ENCODE measurements at places on chromosomes 6 and 20. TPM values are rescaled to one million over a fixed set of nuclear protein-coding genes. Genes with fewer than 3 reads are reported as not detected.

The PROKR2 gene
- total RNA-seq: not detected

The BMP5 gene
- not detected for total RNA-seq

- H3K27me3 ChIP-seq: no peaks in the 10 kb centered on the region
- no peak for DNase-seq
- H3K36me3 ChIP-seq: no peaks in the 10 kb centered on the region
- H3K4me3 ChIP-seq: no peak overlapping the region
- H3K4me1 ChIP-seq: no peaks in the 10 kb centered on the region
- no peak overlapping the region for H3K27ac ChIP-seq
Observed at GRCh38 chr6:50600280-50600679, 113.0 kb upstream of the TFAP2D start.

DNA sequence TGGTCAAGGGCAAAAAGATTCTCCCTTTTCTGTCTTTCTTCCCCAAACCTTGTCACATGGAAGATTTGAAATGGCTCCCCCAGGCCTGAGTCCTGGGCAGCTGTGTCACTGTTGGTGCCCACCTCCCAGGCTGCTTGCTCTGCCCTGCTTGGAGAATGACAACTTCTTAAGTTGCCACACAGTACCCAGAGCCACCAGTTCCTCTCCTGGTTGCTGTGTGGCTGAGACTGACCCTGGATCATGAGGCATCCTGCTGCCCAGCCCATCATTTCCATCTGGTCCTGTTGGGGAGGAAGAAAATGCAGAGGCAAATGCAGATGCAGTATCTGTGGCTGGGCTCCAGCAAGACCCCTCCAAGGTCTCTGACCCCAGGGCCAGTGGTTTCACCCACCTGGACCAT, 113.7 kb downstream of the PHACTR3 start:
- no peak overlapping the region for H3K27ac ChIP-seq
- H3K4me3 ChIP-seq: no peak overlapping the region
- H3K27me3 ChIP-seq: no peaks in the 10 kb centered on the region
- no peaks in the 10 kb centered on the region for H3K4me1 ChIP-seq
- no peaks in the 10 kb centered on the region for H3K36me3 ChIP-seq

DNA sequence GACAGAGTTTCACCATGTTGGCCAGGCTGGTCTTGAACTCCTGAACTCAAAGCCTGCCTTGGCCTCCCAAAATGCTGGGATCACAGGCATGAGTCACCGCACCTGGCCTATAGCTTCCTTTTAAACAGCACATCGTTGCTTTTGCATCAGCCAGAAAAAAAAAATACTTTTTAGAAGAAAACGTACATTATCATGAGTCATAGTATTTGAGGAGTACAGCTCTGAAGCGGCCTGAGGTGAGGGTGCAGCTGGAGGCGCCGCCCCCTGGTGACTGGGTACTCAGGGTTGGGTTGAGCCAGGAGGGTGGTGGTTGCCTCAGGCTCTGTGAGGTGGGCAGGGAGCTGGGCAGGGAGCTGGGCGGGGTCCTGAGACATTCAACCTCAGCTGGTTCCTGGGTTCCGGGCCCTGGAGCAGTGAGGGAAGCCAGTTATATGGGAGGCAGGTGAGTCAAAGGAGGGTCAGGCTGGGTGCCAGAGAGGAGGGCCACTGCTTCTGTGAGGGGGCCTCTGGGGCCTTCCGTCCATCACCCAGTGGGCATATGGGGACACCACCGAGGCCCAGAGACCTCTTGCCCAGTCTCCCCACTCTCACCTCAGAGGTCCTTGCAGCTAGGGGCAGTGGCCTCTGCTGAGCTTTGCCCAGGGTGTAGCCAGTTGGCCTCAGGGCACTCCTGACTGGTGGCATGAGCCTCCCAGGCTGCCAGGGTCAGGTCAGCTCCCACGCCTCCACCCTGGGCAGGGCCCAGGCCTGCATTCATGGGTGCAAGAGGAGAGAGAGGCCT, 11.7 kb upstream of the ID1 start:
- H3K4me1 ChIP-seq: peaks cover 4% of the 10 kb centered on the region
- H3K4me3 ChIP-seq: no peak overlapping the region
- DNase-seq: no peak
- peak overlapping the region; percentile 44 for H3K27ac ChIP-seq

- no peak overlapping the region for H3K27ac ChIP-seq
- H3K4me1 ChIP-seq: peaks cover 39% of the 10 kb centered on the region
- no peak overlapping the region for H3K4me3 ChIP-seq
Observed at GRCh38 chr20:38965264-38965663, 3.1 kb downstream of the DHX35 start.

DNA sequence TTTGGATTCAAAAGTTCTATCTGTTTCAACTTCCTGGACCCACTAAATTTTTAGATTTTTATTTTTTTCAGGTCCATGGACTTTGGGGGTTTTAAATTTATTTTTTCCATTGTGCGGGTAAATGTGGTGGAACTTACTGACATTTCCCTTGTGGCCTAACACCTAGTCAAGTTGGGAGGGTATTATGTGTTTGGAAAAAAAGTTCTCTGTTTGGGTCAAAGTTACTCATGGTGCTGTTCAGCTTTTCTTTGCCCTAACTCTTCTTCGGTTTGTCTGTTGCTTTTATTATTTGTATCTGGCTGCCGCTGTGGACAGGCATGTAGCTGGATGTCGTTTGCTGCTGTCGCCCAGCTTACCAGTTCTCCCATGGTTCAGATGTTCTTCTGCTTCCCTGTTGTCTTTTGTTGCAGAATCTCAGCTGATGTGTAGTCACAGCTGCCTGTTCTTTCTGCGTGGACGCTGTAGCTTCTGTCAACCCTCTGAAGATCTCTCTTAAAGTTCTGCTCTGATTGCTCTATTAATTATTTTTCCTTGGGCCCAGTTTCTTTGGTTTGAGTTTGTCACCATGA, 7.9 kb downstream of the IGF2R start:
- H3K36me3 ChIP-seq: no peaks in the 10 kb centered on the region
- H3K4me3 ChIP-seq: no peak overlapping the region
- peak; percentile 22 for DNase-seq
- H3K27ac ChIP-seq: peak overlapping the region; percentile 36
- no peaks in the 10 kb centered on the region for H3K27me3 ChIP-seq
- H3K4me1 ChIP-seq: peaks cover 54% of the 10 kb centered on the region

DNA sequence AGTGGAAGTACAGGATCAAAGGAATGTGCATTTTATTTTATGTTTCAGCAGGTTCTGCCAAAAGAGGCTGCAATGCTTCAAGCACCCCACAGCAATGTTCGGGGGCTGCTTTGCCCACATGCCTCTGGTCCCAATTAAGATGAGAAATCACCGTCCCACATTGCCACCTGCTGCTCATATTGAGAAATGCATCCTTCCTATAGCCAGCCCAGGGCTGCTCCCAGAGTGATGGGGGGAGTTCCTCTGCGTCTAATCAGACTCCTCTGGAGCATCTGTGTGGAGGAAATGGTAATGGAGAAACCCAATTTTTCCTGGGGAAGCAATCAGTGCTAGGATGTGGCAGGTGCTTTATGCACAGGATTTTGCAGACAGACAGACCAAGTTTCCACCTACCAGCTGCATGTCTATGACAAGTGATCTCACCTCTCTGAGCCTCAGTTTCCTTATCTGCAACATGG, 33.7 kb downstream of the PTGIS start:
- H3K36me3 ChIP-seq: peaks cover 54% of the 10 kb centered on the region
- no peak overlapping the region for H3K27ac ChIP-seq
- DNase-seq: no peak
- no peaks in the 10 kb centered on the region for H3K4me1 ChIP-seq
- H3K27me3 ChIP-seq: no peaks in the 10 kb centered on the region

DNA sequence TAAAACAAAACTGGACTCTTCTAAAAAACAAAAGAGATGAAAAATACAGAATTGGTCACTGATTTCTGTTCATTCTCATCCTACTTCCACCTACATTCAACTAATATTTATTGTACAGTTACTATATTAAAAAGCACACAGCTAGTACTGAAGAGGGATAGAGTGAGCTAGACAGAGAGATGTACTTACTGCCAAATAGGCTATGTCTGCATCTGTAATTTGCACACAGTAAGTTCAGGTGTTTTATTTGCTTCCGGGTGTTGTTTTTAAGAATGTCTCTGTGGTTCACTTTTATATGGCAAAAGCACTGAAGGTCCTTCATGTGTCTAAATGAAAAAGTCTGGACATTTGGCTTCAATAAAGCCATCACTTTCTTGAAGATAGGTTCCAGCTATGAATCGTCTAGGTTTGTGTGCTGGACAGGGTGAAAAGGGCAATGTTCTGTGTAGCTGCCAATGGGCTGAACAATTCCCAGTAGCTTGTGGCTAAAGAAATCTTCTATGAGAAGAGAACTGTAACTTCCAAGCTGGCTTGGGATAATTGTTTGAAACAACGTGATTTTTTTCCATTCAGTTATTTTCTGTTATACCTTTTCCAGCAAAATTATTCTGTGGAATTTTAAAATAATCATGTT, 47.3 kb downstream of the EPB41L2 start:
- H3K4me3 ChIP-seq: no peak overlapping the region
- H3K36me3 ChIP-seq: no peaks in the 10 kb centered on the region
- H3K27ac ChIP-seq: peak overlapping the region; percentile 36
- no peaks in the 10 kb centered on the region for H3K27me3 ChIP-seq
- peaks cover 46% of the 10 kb centered on the region for H3K4me1 ChIP-seq

DNA sequence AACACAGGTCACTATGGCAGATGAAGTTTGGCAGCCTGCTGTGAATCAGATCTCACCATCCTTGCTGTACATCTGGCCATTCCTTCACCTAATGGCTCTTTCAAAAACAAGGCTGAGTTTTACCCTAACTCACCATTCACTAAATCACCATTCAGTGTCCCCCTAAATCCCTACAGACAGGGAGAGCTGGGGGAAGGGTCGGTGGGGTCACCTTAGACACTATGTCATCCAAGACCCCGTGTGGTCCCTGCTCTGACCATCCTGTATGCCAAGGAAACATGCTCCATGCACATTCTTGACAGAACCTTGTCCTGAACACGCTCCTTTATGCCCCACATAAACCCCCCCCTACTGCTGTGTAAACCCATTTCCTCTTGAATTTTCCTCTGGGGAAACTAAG, 31.8 kb upstream of the IL17A start:
- no peaks in the 10 kb centered on the region for H3K36me3 ChIP-seq
- no peaks in the 10 kb centered on the region for H3K4me1 ChIP-seq
- H3K27me3 ChIP-seq: no peaks in the 10 kb centered on the region

- H3K4me3 ChIP-seq: no peak overlapping the region
- no peak overlapping the region for H3K27ac ChIP-seq
- DNase-seq: no peak
- H3K4me1 ChIP-seq: peaks cover 24% of the 10 kb centered on the region
Observed at GRCh38 chr6:15363164-15363522, 117.3 kb downstream of the JARID2 start.

- H3K4me1 ChIP-seq: no peaks in the 10 kb centered on the region
- no peak overlapping the region for H3K4me3 ChIP-seq
- DNase-seq: no peak
- no peak overlapping the region for H3K27ac ChIP-seq
- no peaks in the 10 kb centered on the region for H3K27me3 ChIP-seq
Observed at GRCh38 chr6:137761072-137761471, 106.0 kb upstream of the TNFAIP3 start.

- H3K4me1 ChIP-seq: peaks cover 12% of the 10 kb centered on the region
- H3K27me3 ChIP-seq: no peaks in the 10 kb centered on the region
- no peaks in the 10 kb centered on the region for H3K36me3 ChIP-seq
Observed at GRCh38 chr20:47609001-47609400, 107.3 kb downstream of the NCOA3 start.

DNA sequence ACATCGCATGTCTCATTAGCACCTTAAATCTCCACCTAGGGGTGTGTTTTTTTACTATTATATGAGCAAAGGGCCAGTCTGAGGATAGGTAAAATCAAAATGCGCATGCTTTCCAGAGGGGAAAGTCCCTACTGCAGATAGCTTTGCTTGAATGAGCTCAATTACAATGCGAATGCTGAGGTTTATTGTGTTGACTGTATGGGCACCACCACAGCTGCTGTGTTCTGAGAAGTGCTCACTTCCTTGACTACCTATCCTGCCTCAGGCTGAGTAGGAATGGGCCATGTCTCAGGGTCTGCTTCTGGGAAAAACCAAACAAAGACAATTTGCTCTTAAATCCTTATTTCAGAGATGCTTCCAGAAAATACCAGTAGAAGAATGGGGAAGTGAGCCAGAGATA, 36.6 kb downstream of the MOCS1 start:
- no peaks in the 10 kb centered on the region for H3K27me3 ChIP-seq
- no peak overlapping the region for H3K27ac ChIP-seq
- no peak overlapping the region for H3K4me3 ChIP-seq
- no peaks in the 10 kb centered on the region for H3K4me1 ChIP-seq
- H3K36me3 ChIP-seq: peaks cover 16% of the 10 kb centered on the region
